ENCODE measurements at places on chromosomes 16 and 17.

DNA sequence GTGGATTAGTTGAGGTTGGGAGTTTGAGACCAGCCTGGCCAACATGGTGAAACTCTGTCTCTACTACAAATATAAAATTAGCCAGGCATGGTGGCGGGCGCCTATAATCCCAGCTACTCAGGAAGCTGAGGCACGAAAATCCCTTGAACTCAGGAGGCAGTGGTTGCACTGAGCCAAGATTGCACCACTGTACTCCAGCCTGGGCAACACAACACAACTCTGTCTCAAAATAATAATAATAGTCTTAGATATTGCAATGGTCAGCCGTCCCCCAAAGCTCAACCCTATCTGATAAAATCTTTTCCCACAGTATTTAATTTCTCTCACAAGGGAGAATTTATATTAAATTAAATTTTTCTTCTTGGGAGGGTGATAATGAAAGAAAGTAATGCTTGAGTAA, 169.6 kb downstream of the XYLT1 start:
- no peak for DNase-seq

DNA sequence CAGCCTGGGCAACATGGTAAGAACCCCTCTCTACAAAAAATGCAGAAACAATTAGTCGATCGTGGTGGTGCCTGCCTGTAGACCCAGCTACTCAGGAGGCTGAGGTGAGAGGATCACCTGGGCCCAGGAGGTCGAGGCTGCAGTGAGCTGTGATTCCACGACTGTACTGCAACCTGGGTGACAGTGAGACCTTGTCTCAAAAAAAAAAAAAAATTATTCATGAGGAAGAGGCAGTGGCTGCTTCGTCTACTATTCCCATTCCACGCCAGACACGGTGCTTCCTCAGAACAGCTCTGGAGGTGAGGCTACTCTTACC, 52.2 kb upstream of the GSE1 start:
- no peak for DNase-seq

DNA sequence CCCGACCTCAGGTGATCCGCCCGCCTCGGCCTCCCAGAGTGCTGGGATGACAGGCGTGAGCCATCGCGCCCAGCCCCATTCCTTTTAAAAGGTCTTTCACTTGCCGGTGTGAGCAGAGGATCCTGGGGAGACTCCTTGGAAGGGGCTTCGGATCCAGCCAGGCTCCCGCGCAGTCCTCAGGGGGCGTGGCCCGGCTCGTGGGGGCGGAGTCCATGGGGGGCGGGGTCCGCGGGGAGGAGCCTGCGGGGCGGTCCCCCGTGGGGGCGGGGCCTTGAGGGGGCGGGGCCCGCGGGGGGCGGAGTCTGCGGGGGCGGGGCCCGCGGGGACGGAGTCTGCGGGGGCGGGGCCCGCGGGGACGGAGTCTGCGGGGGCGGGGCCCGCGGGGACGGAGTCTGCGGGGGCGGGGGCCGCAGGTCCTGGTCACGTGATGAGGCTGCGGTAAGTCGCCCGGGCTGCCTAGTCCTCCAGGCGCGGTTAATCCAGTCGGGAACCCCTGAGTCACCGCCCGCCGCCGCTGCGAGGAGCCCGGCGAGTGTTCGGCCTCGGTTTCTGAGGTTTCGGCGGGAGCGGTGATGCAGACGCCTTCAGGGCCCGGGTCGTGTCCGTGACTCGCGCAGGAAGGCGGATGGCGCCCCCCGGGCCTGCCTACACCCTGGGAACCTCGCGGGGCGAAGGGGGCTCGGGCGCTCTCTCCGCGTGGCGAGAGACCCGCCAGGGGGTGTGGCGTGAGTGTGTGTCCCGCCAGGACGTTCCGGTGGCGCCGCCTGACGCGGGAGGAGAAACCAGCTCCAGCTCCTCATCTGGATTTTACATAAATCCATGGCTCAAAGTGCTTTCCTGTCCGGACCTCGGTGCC, 23.6 kb upstream of the ABR start:
- no peak for DNase-seq

- DNase-seq = peak; percentile 79
Observed at GRCh38 chr17:19727501-19728078, 11.2 kb upstream of the SLC47A2 start.

DNA sequence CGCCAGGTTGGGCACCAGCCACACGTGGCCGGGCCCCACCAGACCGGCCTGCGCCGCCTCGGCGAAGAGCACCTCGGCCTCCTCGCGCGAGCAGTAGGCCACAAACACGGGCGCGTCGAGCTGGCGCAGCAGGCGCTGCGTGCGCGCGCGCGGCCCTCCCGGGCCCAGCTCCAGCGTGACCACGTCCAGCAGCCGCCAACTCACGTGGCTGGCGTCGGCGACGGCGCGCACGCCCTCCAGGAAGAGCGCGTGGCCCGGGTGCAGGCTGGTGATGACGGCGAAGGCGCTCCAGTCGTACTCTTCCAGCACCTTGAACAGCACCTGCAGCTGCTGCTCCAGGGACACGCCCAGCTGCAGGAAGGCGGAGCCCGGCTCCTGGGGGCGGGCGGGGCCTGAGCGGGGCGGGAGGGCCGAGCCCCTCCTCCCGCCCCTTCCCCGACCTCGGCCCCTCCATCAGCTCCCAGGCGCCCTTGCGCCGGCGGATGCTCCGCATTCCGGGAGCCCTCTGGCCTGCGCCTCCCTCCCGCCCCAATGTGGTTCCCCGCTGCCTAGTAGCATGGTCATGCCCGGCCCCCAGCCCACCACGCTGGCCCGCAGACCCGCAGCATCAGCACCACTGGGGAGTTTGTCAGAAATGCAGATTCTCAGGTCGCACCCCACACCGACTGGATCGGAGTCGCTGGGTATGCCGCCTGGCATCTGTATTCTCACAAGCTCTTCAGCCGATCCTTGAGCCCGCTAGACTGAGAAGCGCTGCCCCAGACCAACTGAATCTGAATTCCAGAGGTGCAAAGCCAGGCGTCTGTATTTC, 7.2 kb downstream of the GRIN2C start:
- no peak for DNase-seq

DNA sequence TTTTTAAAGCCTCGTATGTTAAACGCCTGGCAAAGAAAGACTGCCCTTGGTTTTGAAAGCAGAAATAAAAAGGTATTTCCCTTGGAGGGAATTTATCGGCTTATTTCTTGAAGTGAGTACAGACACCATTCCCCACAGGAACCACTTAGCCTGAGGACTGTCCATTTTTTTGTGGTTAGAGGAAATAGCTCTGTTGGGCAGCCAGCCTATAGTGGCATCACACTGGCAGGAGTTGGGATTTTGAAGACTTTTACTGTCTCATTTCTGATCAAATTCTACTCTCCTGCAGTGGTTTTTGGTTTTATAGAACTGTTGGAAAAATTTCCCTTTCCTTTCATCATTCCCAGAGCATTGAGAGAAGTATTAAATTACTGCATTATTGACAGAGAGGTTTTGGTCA, 34.1 kb upstream of the CDC6 start:
- no peak for DNase-seq

DNA sequence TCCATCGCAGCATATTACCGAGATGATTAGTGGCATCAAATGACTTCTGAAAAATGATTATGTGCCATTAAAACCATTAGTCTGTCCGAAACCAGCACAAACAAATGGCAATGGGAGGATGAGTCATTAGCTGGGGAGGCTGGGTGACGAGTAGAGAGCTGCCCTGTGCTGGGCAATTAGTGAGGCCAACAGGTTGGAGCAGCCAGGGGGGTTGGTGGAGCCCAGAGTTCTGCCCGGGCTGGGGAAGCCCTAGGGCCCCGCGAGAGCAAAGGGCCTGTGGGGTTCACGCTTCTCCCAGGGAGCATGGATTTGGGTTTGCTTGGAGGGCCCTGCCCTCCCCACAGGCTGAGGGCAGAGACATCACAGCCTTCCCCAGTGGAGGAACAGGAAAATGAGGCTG, 152.1 kb upstream of the RPL38 start:
- DNase-seq = no peak

DNA sequence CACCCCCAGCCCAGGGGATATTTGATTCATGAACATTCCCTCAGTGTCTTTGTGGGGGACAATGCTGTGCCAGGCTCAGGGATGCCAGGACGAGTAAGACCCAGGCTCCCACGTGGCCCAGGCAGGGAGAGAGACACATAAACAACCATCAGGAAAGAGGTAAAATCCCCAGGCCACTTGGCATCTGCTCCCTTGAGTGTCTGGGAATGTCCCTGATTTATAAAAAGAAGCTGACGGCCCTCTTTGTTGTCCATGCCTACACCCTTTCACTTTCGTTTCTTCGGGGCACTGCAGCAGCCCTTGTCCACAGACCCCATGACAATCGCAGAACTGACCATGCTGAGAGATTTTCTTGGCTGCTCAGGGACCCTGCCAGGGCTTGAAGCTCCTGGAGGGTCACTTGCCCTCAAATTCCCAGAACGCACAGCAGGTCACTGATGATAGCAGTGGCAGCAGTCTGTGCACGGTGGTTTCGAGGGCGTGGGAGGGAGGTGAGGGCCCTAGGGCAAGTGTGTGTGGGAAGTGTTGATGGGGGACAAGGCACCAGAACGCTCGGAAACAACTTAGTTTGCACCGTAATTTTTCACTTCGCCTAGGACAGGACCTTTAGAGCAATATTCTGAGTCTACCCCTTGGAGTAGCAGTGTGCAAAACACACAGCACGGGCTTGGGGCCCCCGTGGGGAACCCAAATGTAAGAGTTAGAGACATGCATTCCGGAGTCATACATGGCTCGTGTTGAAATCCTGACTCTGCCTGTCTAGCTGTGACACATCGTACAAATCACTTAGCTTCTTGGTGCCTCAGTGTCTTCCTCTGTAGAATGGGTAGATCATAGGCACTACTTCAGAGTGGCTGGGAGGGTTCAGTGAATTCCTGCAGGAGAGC, 4.7 kb downstream of the NOD2 start:
- DNase-seq = no peak

- no peak for DNase-seq
Observed at GRCh38 chr17:29070781-29071180, 27.8 kb downstream of the PIPOX start.

- no peak for DNase-seq
Observed at GRCh38 chr16:7278636-7279035, 54.0 kb upstream of the RBFOX1 start.
